ENCODE measurements at places on chromosomes 3 and 15.

GRCh38 chr3:27721717-27722564 is at the start of gene EOMES:
Gene EOMES, minus strand, starts transcription at chr3:27722323. Its CDS starts 29 bp downstream, at chr3:27722294.
- DNase-seq = no peak

DNA sequence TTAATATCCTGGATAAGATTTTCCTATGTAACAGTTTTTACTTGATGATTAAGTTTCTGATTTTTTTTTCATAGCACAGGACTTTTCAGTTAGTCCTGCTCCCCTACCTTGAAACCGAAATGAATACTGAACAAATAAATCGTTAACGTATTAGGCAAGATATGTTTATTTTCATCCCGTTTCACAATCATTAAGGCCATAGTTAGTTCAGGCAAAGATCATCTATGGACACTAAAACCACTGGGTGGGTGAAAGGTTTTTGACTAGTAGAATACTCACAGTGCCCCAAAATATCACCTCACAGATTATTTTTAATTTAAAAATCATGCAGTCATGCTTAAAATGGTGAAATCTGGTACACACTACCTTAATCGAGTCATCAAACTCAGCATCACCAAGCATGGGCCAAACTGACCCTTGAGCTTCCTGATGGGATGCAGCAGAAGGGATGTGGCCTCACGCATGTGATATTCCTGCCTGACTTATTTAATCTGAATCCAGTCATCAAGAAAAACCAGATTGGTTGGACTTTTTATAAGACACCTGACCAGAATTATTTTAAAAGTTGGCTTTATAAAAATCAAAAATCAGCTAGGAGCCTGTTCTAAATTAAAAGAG is 365.0 kb downstream of the LPP start:
- no peak for DNase-seq

GRCh38 chr3:184765047-184765729 is 46.8 kb upstream of the VPS8 start:
- no peak for DNase-seq

DNA sequence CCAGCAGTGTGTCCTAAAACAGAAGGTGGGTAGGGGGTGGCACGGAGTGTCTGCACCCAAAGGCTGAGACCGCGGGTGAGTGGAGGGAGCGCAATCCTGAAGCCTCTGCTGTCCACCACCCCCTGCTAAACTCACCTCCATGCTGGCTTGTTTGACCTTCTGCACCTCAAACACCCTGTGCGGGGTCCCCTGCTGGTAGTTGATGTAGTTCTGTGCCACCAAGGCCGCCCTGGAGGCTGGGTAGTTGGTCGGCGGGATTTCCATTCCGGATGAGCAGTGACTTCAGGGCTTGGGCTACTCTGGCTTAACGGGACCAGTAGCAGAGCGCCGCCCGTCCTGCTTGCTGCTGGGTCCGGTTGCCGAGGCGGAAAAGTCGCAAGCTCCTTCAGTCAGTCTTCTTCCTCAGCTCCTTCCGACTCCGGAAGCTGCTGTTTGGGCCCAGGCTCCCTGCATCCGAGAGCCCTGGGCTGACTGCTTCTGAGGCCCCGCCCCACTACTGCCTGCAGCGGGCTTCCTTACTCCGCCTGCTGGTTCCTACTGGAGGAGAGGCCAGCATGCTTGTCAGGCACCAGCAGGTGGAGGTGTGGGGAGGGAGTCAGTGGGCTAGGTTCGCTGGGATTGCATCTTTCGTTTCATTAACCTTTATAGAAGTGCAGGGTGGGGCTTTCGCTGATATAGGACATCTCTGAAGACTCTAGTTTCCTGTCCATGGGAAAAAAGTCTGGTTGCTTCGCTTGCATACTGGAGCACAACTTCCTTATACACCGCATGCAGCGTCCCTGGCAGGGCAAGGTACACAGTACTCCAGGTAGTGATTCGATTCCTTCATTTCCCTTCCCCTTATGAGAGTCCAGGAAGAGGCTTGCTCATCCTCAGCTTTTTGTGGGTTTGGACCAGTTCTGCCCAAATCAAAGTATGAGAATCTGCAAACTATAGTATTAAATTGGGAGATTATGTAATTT is at the start of gene LXN:
Gene LXN, minus strand, starts transcription at position 434 of the 962 bp plus-strand sequence. Its CDS starts 170 bp downstream, at position 264.
- DNase-seq = peak; percentile 83

DNA sequence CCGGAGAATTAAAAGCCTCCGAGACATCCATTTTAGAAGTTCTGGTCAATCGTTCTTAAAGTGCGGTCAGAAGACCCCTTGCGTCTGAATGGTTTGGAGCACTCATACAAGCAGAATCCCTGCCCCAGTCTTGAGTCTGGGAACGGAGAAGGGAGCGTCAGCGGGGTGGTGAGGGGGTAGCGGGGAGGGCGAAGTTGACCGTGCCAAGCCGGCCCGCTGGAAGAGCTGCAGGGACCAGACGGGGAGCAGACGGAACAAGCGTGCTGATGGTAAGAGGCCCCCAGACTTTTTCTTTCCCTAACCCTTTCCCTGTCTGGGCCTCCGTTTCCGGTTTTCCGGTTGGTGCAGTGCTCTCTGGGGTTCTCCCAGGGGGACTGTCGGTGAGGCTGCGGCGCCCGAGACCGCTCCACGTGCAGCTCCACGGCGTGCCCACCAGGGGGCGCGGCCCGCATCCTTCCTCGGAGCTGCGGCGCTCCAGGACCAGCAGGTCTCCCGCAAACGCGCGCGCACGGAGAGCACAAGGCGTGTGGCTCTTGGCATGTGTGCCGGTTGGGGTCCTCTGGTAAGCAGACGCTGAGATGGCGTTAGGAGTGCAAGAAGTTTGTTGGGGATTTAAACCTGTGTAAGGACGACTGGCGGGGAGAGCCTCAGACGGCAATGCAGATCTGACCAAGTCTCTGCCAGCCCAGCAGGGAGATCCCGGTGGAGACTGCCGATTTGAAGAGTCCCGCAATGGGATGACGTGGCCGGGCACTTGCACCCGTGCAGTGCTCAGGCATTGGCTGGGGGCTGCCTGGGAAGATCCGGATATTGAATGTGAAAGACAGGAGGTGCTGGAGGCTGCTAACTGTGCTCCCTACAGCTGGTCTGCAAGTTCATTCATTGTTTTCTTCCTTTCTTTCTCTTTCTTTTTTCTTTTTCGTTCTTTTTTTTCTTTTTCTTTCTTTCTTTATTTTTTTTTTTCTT is 19.2 kb upstream of the CORO2B start:
- peak; percentile 68 for DNase-seq

DNA sequence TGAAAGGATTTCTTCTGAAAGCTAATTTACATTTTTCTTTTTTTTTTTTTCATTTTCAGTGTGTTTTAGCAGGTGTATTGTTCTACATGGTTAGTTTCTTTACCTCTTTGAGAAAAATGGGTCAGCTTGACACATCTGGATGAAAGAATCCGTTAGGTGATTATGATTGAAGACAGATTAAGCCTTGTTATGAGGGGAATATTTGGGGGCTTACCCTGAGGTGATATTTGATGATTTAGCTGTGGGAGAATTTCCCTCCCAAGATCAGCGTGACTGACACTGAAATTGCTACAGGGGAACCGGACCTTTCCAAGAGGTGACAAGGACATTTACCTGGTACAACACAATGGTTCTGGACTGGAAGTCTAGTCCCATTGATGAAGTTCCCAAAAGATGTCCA is 147.5 kb downstream of the NFKBIZ start:
- DNase-seq = no peak

DNA sequence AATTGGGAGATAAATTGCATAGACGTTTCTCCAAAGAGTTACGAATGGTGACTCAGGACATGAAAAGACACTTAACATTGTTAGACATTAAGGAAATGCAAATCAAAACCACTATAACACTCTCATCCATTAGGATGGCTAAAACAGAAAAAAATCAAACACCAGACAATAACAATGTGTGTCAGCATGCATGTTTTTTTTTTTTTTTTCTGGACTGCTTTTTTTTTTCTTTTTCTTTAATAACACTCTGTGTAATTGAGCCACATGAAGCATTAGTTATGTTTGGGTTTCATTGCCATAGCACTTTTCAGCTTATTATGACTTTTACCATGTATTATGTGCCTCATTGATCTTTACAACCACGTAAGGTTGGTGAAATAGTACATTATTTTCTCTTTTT is 95.0 kb downstream of the NFKBIZ start:
- no peak for DNase-seq

GRCh38 chr15:69424001-69424400 is 9.9 kb downstream of the KIF23 start:
- DNase-seq = no peak

Data from adrenal gland (tissue), 19 donors.